ENCODE measurements at places on chromosomes 7 and 10.

GRCh38 chr7:74027683-74028320 lies at the start of gene ELN:
ELN (plus strand) TSS chr7:74028173; CDS start chr7:74028188, 15 bp downstream.
- DNase-seq: no peak

DNA sequence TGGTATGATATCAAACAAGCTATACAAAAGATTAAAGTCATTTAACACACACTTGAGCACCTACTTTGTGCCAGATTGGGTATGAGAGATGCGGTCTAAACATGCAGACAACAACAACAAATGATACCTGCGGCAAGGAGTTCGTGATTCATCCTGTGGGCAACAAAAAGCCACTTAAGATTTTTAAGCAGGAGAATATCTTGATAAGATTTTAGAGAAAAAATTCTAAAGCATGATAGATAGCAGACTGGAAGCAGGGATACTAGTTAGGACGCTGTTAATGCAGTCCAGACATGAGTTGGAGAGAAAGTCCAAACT lies 1.6 kb upstream of the KBTBD2 start:
- no peak for DNase-seq

- no peak for DNase-seq
Measured at GRCh38 chr7:149880638-149881311, 7.0 kb downstream of the ATP6V0E2 start.

DNA sequence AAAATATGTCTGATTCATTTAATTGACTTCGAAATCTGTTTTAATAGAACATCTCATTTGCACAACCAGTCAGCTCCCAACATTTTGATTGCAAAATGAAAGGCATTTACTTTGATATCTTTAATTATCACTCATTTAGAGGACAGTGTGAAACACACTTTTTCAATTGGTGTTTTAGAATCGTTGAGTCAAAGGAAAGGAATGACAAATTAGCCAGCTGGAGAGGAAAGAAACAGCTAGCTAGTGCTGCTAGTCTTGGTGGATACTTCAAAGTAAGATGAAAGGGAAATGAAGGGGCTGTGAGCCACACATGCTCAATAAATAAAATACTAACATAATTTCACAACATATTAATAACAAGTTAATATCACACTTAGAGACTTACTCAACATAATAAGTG lies 570.2 kb downstream of the PHTF2 start:
- DNase-seq: no peak

DNA sequence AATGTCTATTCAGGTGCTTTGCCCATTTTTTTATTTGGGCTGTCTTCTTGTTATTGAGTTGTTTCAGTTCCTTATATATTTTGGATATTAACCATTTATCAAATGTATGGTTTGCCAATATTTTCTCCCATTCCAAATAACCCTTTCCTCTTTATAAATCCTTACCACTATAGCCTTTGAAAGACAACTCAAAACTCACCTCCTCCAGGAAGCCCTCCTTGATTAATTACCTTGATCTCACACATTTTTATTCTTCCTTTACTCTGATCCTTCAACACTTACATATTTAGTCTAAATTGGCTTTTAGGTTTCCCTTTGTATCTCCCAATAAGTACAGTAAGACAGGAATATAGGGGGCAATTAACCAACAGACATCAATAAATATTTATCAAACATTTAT lies 42.9 kb downstream of the NRCAM start:
- DNase-seq: no peak

- DNase-seq: no peak
Measured at GRCh38 chr10:74900297-74900696, 73.9 kb downstream of the KAT6B start.

Data from skeletal muscle cell (primary cell).